ENCODE measurements at places on chromosomes 13 and 19. TPM values are rescaled to one million over a fixed set of nuclear protein-coding genes. Genes with fewer than 3 reads are reported as not detected.

The RNF225 gene
- not detected for total RNA-seq

The RELB gene
- total RNA-seq = 43.3 TPM

The ZNF626 gene
- total RNA-seq = not detected

The ADAMTSL5 gene
- 3.4 TPM for total RNA-seq

The PSMC4 gene
- total RNA-seq = 285 TPM

The ICAM4 gene
- total RNA-seq = not detected

The KIR2DL1 gene
- total RNA-seq = not detected

The NOVA2 gene
- 0.13 TPM for total RNA-seq

The COMP gene
- total RNA-seq = 0.16 TPM

The SLC1A6 gene
- total RNA-seq = not detected

The SIAH3 gene
- not detected for total RNA-seq

Measured in A549 treated with GW870086 at 1 μM for 4 hours (cell line).